ENCODE measurements at places on chromosomes 11 and 22. TPM values are rescaled to one million over a fixed set of nuclear protein-coding genes. Genes with fewer than 3 reads are reported as not detected.

DNA sequence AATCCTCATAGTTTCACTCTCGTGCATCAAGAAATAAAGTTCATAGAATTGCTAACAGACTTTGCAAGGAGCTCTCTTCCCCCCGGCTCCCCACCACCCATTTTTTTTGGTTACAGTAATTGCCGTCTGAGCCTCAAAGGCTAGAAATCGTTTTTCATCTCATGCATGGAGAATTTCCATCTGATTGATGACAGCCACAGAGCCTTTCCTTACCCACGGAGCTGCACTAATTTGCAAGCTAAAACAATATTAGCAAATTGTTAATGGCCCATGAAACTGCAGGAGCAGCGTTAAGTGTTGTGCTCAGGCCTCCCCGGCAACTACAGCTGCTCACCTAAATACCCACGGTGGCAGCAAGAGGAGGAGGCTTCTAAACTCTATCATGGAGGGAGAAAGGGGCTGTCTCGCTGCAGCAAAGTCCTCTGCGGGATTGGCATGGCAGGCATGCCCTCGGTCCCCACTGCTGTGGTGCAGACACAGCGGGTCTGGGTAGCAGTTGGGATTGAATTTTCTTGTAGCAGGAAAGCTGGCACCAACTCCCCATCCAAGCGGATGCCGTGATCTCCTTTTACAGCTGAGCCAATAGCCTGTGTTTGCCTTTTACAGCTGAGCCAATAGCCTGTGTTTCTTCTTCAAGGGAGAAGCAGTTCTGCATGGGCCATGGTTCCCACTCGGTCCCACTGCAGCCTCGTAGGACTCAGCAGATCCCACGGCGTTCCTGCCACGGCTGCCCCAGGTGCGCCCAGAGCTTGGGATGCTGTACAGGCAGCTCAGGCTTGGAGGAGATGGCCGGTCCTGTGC lies 412.3 kb downstream of the BRD1 start:
- no peak for DNase-seq
- no peak overlapping the region for H3K4me3 ChIP-seq
- no peak overlapping the region for H3K27ac ChIP-seq
- no peaks in the 10 kb centered on the region for H3K36me3 ChIP-seq
- H3K27me3 ChIP-seq = no peaks in the 10 kb centered on the region

DNA sequence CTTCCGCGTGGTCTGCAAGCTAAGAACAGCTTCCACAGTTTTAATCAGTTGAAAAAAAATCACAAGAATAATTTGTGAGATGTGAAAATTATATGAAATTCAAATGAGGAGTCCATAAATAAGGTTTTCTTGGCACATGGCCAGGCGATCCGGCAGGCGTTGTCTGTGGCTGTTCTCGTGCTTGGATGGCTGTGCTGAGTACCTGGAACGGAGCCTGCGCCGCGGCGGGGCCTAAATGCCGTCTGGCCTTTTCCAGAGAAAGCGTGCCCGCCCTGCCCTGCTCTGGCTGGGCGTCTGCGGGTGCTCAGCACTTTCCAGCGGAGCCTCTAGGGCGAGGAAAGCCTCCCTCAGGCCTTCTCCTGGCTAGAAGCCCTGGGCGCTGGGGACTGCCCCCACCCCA lies 41.8 kb downstream of the OSBPL5 start:
- no peaks in the 10 kb centered on the region for H3K27me3 ChIP-seq
- no peak overlapping the region for H3K27ac ChIP-seq
- no peak overlapping the region for H3K4me3 ChIP-seq

- peak overlapping the region; percentile 35 for H3K27ac ChIP-seq
- no peak for DNase-seq
- H3K27me3 ChIP-seq = no peaks in the 10 kb centered on the region
- peaks cover 6% of the 10 kb centered on the region for H3K36me3 ChIP-seq
- H3K4me1 ChIP-seq = peaks cover 50% of the 10 kb centered on the region
- H3K4me3 ChIP-seq = no peak overlapping the region
These were observed 70.6 kb downstream of the BCR start for GRCh38 chr22:23250785-23251363.

DNA sequence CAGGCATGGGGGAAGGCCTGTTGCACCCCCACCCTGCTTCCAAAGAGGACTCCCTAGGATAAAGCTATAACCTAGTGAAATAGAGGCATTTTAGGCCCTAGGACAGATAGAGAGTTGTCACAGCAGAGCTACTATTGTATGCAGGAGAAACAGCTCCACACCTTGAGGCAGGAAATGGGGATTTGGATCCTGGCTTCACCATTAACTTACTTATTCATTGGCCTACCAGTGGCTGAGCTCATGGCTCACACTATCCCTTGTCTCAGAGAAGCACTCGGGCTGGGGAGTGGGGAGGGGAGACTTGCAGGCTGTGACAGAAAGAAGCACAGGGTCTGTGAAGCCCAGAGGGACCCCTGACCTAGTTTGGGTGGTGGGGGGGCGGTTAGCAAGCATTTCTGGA lies 999 bp upstream of the PDE2A start:
- no peak overlapping the region for H3K4me3 ChIP-seq
- H3K27ac ChIP-seq = no peak overlapping the region
- H3K4me1 ChIP-seq = no peaks in the 10 kb centered on the region
- peaks cover 43% of the 10 kb centered on the region for H3K27me3 ChIP-seq
- no peaks in the 10 kb centered on the region for H3K36me3 ChIP-seq
- DNase-seq = no peak

- no peak overlapping the region for H3K27ac ChIP-seq
- H3K4me3 ChIP-seq = no peak overlapping the region
- H3K4me1 ChIP-seq = no peaks in the 10 kb centered on the region
- DNase-seq = no peak
These were observed 2.4 kb upstream of the OR10V1 start for GRCh38 chr11:59716051-59716450.

- DNase-seq = no peak
- H3K27ac ChIP-seq = no peak overlapping the region
- H3K4me3 ChIP-seq = no peak overlapping the region
- H3K36me3 ChIP-seq = no peaks in the 10 kb centered on the region
These were observed 14.6 kb downstream of the MARK2 start for GRCh38 chr11:63853476-63853875.

- H3K27me3 ChIP-seq = no peaks in the 10 kb centered on the region
- no peaks in the 10 kb centered on the region for H3K4me1 ChIP-seq
- H3K36me3 ChIP-seq = no peaks in the 10 kb centered on the region
- H3K4me3 ChIP-seq = no peak overlapping the region
These were observed 50.0 kb upstream of the POU2AF1 start for GRCh38 chr11:111429066-111429506.

DNA sequence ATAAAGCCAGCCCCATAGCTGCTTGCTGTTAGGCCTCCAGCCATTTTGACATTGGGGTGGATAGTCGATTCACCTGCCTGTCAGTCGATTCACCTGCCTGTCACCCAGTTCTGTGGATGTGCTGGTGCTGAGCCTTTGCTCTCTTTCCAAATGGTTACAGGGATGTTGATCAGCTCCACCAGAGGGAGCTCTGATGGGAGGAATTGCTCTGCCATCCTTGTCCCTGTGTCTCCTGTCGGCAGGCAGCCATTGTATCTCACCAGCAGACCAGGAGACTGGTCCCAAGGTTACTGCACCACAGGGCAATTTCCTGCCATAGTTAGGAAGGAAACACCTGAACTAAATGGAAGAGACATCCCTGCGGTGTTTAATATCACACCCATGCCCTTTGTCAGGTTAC lies 6.1 kb downstream of the MPEG1 start:
- no peak overlapping the region for H3K4me3 ChIP-seq
- DNase-seq = no peak
- no peaks in the 10 kb centered on the region for H3K27me3 ChIP-seq
- H3K4me1 ChIP-seq = peaks cover 15% of the 10 kb centered on the region

DNA sequence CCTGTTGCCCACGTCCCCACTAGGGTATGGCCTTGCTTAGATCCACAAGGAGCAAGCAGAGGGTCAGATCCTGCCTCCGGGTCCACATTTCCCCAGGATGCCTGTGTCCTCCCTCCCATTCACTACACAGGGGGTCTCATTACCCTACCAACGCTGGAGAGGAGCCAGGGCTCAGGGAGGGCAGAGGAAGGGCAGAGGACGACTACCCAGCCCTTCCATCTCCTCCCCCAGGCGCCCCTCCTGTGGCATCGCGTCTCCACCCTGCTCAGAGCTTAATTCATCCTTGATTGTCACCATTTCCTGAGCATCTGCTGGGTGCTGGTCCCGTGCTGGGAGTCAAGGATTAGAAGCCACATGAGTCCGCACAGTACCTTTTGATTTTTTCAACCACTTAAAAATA lies 5.0 kb downstream of the NFAM1 start:
- H3K4me1 ChIP-seq = no peaks in the 10 kb centered on the region
- no peak for DNase-seq
- H3K27me3 ChIP-seq = no peaks in the 10 kb centered on the region
- no peak overlapping the region for H3K27ac ChIP-seq
- H3K36me3 ChIP-seq = no peaks in the 10 kb centered on the region

DNA sequence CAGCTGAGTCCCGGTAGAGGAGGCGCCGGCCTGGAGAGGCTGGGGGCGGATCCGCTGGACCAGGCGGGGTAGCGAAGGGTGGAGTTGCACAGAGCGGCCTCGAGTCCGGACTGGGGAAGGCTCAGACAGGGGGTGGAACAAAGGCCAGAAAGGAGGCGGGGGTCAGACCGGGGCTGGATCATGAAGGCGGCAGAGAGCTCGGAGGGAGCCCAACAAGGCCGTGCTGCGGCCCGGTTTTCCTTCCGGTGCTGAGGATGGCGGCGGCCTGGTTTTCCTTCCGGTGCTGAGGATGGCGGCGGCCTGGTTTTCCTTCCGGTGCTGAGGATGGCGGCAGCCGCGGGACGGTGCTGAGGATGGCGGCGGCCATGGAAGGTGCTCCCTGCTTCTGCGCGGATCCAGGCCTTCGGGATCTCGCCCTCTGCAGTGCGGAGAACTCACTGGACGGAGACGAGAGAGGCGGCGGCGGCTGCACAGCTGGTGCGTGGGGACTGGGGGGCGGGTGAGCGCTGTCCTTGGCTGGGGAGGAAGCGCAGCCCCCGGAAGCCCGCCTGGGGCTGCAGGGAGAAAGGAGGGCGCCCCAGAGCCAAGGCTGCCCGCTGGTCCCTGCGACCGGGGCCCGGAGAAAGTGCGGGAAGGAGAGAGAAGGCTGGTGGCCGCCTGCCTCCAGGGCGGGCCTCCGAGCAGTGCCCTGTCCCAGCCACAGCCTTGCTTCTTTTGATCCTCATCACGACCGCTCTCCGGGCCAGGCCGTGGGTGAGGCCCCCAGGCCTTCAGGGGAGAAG lies 350.4 kb upstream of the B3GAT1 start:
- H3K4me3 ChIP-seq = no peak overlapping the region
- no peaks in the 10 kb centered on the region for H3K4me1 ChIP-seq
- no peak overlapping the region for H3K27ac ChIP-seq
- H3K27me3 ChIP-seq = no peaks in the 10 kb centered on the region
- DNase-seq = no peak

GRCh38 chr11:32213223-32213622 lies 122.3 kb downstream of the RCN1 start:
- no peaks in the 10 kb centered on the region for H3K4me1 ChIP-seq
- H3K36me3 ChIP-seq = no peaks in the 10 kb centered on the region
- no peak for DNase-seq

DNA sequence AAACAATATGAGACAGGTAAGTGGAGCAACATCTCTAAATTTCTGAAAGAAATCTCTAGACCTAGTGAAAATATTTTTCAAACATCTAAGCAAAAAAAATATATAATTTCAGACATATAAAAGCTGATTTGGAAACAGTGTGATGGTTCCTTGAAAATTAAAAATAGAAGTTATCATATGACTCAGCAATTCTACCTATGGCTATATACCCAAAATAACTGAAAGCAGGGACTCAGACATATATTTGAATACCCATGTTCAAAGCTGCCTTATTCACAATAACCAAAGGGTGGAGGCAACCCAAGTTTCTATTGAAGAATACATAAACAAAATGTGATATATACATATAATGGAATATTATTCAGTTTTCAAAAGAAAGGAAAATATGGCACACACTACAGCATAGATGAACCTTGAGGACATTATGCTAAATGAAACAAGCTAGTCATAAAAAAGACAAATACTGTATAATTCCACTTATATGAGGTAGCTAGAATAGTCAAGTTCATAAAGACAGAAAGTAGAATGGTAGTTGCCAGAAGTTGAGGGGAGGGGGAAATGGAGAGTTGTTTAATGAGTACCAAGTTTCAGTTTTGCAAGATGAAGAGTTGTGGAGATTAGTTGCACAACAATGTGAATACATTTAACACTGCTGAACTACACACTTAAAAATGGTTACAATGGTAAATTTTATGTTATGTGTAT lies 300.4 kb downstream of the TTC28 start:
- DNase-seq = no peak
- no peaks in the 10 kb centered on the region for H3K36me3 ChIP-seq
- H3K27me3 ChIP-seq = no peaks in the 10 kb centered on the region
- no peak overlapping the region for H3K27ac ChIP-seq

DNA sequence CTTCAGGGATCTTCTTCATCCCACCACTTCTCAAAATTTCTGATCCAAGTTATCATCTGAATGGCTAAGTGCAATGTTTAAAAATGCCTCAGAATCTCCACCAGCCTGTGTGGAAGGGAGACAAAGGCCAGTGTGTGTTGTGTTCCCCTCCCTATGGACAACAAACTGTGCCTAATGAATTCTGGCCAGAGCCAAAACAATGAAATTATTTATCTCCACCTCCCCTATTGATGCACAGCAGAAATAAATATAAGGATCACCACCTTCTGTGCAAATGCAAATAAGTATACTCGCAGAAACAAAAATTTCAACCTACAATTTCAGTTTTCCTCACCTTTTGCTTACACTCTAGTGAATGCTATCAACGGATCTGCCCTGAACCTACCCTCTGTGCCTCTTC lies 75.8 kb downstream of the GAB2 start:
- H3K27ac ChIP-seq = no peak overlapping the region
- H3K4me3 ChIP-seq = no peak overlapping the region
- H3K4me1 ChIP-seq = no peaks in the 10 kb centered on the region
- H3K36me3 ChIP-seq = no peaks in the 10 kb centered on the region

GRCh38 chr11:45772449-45772774 lies 32.5 kb upstream of the SLC35C1 start:
- H3K36me3 ChIP-seq = no peaks in the 10 kb centered on the region
- H3K27me3 ChIP-seq = peaks cover 4% of the 10 kb centered on the region
- H3K4me3 ChIP-seq = peak overlapping the region; percentile 91

GRCh38 chr22:24807284-24807950 lies 1.4 kb downstream of the SGSM1 start:
- H3K4me1 ChIP-seq = no peaks in the 10 kb centered on the region
- no peak for DNase-seq
- H3K36me3 ChIP-seq = no peaks in the 10 kb centered on the region
- H3K27ac ChIP-seq = no peak overlapping the region

GRCh38 chr22:47600281-47600680 lies 837.8 kb downstream of the TBC1D22A start:
- no peak for DNase-seq
- H3K4me1 ChIP-seq = no peaks in the 10 kb centered on the region
- H3K27me3 ChIP-seq = no peaks in the 10 kb centered on the region
- no peaks in the 10 kb centered on the region for H3K36me3 ChIP-seq
- H3K4me3 ChIP-seq = no peak overlapping the region

GRCh38 chr22:30922151-30922611 lies 46.4 kb downstream of the MORC2 start:
- H3K4me3 ChIP-seq = peak overlapping the region; percentile 44
- H3K27ac ChIP-seq = peak overlapping the region; percentile 9
- H3K36me3 ChIP-seq = peaks cover 6% of the 10 kb centered on the region

GRCh38 chr11:87198266-87198881 lies 160.6 kb downstream of the TMEM135 start:
- DNase-seq = no peak
- no peaks in the 10 kb centered on the region for H3K27me3 ChIP-seq
- H3K36me3 ChIP-seq = no peaks in the 10 kb centered on the region
- no peaks in the 10 kb centered on the region for H3K4me1 ChIP-seq
- H3K27ac ChIP-seq = no peak overlapping the region
- H3K4me3 ChIP-seq = no peak overlapping the region

SLC22A25 gene
- total RNA-seq = not detected

CEP57 gene
- 63.7 TPM for total RNA-seq

ZP1 gene
- not detected for total RNA-seq

OR52E6 gene
- total RNA-seq = not detected

Measured in CD8-positive, alpha-beta memory T cell (primary cell).